ENCODE measurements at places on chromosomes 6 and 20.

- peak; percentile 46 for ATAC-seq
Observed at GRCh38 chr6:26420688-26421171, 18.7 kb downstream of the BTN3A1 start.

- ATAC-seq = no peak
Observed at GRCh38 chr6:11374036-11375010, 141.9 kb upstream of the NEDD9 start.

- ATAC-seq = no peak
Observed at GRCh38 chr20:57417830-57418780, 26.9 kb downstream of the RBM38 start.

DNA sequence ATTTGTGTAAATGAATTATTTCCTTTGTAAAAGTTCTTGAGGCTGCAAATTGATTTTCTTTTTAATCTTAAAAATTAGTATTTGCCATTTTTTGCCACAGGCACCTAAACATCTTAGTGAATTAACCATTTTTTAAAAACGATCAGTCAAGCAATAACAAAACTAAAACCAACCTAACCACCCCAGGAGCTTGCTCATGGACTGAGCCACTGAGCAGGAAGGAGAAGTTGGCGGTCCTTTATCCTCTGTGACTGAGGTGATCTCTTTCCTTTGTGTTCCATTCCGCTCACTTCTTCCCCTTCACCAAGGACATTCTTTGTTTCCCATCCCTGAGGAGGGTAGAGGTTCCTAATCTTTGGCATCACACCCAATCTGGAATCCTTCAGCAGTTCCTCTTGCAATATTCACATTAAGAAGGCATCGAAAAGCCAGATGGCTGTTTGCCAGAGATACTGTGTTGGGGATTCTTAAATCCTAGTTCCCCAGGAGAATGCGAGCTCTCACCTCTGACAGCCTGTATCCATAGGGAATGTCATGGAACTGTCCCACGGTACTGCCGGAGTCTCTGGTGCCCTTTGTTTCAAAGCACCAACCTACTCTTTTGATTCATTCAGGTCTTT is 30.5 kb downstream of the RPRD1B start:
- no peak for ATAC-seq

- ATAC-seq = no peak
Observed at GRCh38 chr6:149102324-149102723, 215.2 kb upstream of the TAB2 start.

GRCh38 chr20:21515300-21516179 is 1.7 kb upstream of the NKX2-2 start:
- ATAC-seq = no peak

All from SK-N-SH treated with all-trans-retinoic acid at 6 μM for 48 hours (cell line).